ENCODE measurements at places on chromosomes 11 and 22.

DNA sequence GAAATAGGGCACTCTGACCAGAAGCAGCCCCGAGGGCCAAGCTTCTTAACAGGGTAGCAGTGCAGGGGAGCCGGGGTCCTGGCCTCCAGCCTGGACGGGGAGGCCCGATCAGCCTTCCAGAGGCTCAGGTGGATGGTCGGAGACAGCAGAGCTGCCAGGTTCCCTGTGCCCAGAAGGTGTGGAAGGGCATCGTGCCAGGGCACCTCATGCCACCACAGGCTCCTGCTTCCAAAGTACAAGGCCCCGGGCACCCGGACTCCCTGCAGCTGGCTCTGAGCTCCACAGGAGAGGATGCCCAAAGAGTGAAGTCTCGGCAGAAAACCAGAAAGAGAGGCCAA lies 14.3 kb downstream of the EHD1 start:
- H3K27me3 ChIP-seq, result no peaks in the 10 kb centered on the region
- no peak overlapping the region for H3K4me3 ChIP-seq
- H3K36me3 ChIP-seq, result peaks cover 28% of the 10 kb centered on the region
- peak overlapping the region; percentile 95 for H3K27ac ChIP-seq
- peaks cover 82% of the 10 kb centered on the region for H3K4me1 ChIP-seq

GRCh38 chr11:43315966-43316365 lies 4.2 kb downstream of the API5 start:
- H3K27me3 ChIP-seq, result no peaks in the 10 kb centered on the region
- peaks cover 8% of the 10 kb centered on the region for H3K4me1 ChIP-seq
- H3K36me3 ChIP-seq, result peaks cover 10% of the 10 kb centered on the region
- H3K27ac ChIP-seq, result no peak overlapping the region
- no peak overlapping the region for H3K4me3 ChIP-seq

DNA sequence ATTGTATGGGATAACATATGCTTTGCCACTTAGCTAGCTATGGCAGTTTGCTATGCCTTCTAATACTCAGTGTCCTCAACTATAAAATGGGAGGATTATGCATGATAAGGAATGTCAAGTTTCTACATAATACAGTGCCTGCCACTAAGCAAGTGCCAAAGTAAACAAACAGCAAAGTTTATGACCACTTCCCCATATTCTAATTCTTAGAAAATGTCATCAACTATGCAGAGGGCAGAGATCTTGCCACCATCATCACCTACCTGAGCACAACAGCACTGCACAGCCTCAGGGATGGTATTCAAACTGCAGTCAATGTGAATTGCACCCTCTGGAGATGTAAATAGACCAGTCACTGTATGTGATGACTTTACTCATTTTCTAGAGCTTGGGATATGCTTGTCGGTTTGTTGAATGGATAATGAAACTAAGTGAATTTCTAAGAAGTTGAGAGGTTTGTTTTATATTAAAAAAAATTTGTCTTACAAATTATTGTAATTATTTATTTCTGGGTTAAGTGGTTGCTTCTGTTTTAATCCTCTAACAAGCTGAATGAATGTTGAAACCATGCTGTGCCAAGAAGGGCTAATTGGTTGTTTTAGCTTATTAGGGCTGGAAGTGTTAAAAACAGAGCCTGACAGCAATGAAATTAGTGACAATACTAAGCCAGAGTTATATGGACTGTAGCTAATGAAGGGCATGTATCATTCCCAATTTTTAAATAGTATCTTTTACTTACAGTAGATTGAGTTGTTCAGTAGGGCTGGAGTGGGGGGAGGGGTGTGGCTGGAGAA lies 398.4 kb downstream of the CNTN5 start:
- H3K4me3 ChIP-seq, result no peak overlapping the region
- no peaks in the 10 kb centered on the region for H3K4me1 ChIP-seq
- DNase-seq, result no peak
- no peaks in the 10 kb centered on the region for H3K36me3 ChIP-seq
- no peak overlapping the region for H3K27ac ChIP-seq

GRCh38 chr22:44650806-44651205 lies 51.2 kb upstream of the PRR5 start:
- no peak for DNase-seq
- H3K4me3 ChIP-seq, result no peak overlapping the region
- H3K36me3 ChIP-seq, result no peaks in the 10 kb centered on the region
- H3K27ac ChIP-seq, result no peak overlapping the region

Measured in muscle of leg (tissue), 16 donors.